ENCODE measurements at places on chromosomes 3 and 15.
A peak's percentile ranks its signal among the peaks of the same experiment; 100 is the strongest.

- no peak for DNase-seq
These were observed 37.5 kb downstream of the GAP43 start for GRCh38 chr3:115660646-115661337.

DNA sequence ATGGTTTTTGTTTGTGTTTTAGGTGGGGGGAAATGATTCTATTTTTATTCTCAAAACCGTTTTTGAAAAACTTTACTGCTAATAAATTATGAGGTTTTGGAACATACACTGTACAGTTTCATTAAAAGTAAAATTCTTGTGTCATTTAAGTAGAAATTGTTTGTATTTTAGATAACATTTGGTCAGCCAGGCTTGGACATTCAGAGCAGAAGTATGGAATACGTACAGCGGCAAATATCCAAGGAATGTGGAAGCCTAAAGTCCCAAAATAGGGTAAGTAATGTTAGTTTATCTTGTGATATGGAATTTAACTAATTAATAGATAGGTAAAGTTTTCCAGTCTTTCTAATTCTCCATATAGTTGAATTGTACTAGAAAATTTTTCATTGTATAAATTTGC is 96.6 kb downstream of the SPRED1 start:
- DNase-seq: no peak

DNA sequence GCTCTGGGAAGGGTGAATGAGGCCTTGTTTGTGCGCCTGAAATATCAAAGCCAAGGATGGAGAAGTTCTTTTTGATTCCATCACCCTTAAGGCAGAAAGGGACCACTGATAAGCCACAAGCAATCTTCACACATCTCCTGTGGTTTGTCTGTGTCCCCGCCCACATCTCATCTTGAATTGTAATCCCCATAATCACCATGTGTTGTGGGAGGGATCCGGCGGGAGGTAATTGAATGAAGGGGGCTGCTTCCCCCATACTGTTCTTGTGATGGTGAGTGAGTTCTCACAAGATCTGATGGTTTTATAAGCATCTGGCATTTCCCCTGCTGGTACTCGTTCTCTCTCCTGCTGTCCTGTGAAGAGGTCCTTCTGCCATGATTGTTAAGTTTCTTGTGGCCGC is 329.6 kb upstream of the RGMA start:
- DNase-seq: no peak

DNA sequence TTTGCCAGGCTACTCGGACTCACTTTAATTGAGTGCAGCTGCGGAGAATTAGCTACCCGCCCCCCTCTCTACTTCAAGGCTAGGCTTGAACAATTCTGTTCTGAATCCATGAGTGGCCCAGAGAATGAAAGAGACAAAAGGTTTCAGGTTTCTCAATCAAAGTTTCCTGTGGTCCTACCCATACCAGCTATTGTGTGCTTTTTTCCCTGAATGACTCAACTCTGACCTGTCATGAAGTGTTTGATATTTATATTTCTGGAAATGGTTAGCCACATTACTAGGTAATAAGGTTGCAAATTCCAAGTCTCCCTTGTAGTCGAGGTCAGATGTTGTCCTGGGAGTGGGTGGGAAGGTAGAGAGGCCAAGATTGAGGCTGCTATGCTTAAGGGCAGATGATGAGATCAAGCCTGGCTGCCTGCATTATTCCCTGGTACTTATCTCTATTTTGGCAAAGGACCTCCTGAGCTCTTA is 392.7 kb upstream of the TBL1XR1 start:
- DNase-seq: no peak

DNA sequence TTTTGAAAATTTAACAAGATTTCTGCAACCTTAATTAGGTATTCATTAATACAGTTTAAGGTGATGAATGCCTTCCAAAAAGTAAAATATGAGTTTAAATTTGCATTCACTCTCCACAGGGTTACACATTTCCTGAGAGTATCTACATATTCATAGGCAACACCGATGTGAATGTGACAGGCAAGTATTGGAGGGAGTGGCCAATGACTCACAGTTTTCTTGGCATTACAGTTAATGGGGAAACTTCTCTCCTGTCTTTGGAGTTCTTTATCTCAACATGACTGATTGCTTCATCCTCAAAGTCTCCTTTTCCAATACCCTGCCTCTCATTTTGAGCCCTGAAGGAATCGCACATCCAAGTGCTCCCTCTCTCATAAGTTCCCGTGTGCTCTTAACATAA is 181.9 kb upstream of the CHL1 start:
- no peak for DNase-seq

DNA sequence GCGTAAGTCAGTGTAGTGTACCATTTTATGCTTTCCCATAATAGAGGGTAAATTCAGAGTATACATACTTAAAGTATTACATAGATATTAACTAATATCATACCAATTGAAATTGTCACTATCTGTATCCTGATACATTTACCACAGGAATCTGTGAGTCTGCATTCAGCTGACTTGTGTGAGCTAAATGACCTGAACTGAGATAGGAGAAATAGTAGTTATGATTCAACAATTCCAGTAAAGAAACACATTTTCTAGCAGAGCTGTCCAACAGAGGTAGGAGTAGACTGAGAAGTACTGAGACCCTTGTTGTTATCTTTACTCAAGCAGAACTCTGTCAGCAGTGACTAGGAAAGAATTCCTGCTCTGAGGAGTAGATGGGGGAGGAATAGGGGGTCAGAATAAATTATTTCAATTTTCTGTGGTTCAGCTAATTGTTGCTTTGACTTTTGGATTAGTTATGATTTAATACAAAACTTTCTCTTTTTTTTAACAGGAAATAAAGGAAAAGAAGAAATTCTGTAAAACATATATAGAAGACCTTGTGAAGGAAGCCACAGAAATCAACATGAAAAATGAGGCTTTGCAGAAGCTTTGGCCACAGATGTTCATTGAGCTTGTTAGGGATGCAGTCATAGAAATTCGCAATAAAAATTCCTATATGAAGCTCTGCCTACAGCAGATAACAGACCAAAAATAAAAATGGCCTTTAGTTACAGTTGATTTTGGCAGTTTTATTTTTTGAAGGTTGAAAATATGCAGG is 66.2 kb upstream of the THSD4 start:
- DNase-seq: no peak

GRCh38 chr15:43966646-43967045 is 139.8 kb downstream of the WDR76 start:
- DNase-seq: no peak

DNA sequence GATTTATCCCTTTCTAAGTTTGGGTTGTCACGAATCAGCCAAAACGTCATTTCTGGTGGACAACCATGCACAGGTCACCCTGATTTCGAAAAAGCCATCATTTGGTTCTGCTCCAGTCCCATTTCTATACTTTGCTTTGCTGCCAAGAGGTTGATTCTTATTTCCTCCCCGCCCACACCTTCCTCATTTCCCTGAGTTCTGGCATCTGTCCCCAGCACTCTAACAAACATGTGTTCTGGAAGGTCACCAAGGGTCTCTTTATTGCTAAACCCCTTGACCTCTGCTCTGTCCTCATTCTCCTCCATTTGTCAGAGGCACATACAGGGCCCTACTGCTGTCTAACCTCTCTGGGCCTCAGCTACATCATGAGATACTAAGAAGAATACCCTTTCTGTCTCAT is 36.4 kb upstream of the PTPRG start:
- peak; percentile 26 for DNase-seq

DNA sequence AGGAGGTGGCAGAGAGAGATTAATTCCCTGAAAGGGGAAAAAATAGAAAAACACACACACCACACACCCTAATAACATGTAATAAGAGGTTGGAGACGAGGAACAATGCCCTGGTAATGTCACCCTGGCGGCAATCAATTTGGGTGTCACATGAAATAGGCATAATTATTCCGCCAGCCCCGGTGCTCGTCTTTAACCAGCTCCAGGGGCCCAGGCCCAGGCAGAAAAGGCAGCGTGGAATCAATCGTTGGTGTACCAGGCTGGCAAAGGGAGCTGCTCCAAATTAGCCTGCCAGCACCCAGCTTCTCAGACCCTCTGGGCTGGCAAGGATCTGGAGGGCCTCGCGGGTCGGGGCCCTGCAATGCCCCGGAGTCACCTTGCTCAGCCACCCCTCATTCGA is 5.6 kb downstream of the LINGO1 start:
- no peak for DNase-seq

DNA sequence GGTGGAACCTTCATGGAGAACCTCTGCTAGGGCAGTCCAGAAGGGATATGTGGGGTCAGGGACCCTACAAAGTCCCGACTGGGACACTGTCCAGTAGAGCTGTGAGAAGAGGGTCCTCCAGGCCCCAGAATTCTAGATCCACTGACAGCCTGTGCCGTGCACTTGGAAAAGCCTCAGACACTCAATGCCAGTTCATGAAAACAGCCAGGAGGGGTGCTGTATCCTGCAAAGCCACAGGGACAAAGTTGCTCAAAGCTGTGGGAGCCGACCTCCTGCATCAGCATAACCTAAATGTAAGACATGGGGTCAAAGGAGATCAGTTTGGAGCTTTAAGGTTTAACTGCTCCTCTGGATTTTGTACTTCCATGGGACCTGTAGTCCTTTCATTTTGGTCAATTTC is 448.8 kb upstream of the CADM2 start:
- DNase-seq: no peak

GRCh38 chr15:62390791-62391640 is 225.9 kb upstream of the C2CD4B start:
- peak; percentile 54 for DNase-seq

DNA sequence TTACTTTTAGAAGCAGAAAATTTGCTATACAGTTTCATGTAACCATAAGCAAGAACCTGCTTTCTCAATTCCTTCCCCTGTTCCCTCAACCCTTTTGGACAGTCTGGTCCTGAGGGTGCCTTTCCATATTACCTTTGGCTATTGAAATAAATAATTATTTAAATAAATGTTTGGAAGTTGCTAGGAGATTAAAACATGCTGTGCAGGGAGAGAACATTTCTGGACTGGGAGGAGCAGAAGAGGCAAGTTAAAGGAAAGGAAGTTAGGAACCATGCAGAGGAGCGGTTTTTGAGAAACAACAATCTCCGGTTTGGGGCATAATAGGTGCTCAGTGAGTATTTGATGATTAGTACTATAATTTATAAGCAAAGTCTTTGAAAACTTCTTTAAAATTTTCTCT is 41.8 kb downstream of the ZNF609 start:
- peak; percentile 4 for DNase-seq

DNA sequence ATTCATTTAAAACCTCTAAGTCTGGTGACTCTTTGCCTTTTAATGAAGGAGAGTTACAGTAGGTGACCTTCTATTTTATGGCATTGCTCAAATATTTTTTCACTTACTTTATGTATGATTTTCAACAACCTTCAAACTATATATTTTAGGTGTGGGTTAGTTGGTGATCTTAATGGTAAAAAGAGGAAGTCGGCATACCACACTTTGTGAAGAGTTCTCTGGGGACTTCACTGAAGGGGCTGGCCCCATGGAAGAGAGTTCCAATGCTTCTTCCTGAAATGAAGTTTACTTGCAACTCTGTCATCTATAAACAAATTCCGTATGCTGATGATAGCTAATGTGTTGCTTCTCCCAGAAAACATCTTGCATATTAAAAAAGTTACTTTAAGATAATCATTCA is 647.0 kb upstream of the SGO1 start:
- DNase-seq: no peak

GRCh38 chr3:4271834-4272233 is 31.3 kb upstream of the SETMAR start:
- DNase-seq: peak; percentile 42

- no peak for DNase-seq
These were observed 752 bp downstream of the OCA2 start for GRCh38 chr15:28098360-28098765.

GRCh38 chr3:37988931-37989525 is 1.6 kb upstream of the VILL start:
- no peak for DNase-seq

DNA sequence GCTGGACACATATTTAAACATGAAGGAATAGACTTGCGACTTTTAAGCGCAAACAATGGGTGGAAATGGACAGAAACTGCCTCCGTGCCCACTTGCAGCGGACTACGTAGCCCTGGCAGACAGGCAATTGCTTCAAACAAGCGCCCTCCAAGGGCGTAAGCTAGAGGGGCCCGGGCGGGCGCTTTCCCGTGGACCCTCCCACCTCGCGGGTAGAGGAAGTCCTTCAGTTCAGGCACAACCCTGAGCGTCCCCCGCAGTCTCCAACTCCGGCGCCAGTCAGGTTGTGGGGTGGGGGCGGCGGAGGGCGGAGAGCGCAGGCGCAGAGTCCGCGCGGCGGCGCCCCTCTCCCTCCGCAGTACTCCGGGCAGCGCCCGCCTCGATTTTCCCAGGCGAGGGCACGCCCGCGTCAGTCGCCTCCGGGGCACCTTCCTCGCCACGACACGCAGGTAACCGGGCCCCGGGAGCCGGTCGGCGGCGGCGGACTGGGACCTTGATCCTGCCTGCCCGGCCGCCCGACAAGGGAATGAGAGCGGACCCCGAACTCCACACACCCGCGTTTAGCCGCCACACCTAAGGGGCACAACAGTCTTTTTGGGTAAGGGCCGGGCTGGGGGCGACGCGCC is at the start of gene SLC35G2:
Gene SLC35G2, plus strand, starts transcription at position 358 of the 623 bp plus-strand sequence. CDS start 35,335 bp downstream, outside the sequence.
- DNase-seq: peak; percentile 9

- DNase-seq: no peak
These were observed 34.1 kb upstream of the ATG7 start for GRCh38 chr3:11238060-11238459.

- no peak for DNase-seq
These were observed 118.7 kb upstream of the ZBED2 start for GRCh38 chr3:111713833-111714232.

DNA sequence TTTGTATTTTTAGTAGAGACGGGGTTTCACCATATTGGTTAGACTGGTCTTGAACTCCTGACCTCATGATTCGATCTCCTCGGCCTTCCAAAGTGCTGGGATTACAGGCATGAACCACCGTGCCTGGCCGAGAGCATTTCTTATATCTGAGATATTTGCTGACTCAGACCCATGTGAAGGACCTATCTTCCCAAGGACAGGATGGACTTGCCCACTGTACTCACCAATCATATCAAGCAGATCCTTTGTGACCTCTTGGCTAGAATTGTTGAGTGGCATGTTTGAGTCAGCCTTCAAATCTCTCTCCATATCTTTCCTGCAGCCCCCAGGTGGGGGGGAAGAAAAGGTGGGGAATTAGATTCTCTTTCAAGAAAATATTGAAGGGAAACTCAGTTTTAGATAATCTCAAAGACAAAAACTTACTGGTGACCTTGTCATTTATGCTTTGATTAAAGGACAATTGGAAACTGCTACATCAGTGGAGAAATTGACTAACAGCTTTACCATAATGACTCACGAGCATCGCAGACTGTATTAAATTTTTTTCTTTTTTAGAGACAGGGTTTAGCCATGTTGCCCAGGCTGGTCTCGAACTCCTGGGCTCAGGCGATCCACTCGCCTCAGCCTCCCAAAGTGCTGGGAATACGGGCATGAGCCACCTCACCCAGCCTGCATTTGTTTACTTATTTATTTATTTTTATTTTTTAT is 3.1 kb downstream of the C3orf62 start:
- no peak for DNase-seq

DNA sequence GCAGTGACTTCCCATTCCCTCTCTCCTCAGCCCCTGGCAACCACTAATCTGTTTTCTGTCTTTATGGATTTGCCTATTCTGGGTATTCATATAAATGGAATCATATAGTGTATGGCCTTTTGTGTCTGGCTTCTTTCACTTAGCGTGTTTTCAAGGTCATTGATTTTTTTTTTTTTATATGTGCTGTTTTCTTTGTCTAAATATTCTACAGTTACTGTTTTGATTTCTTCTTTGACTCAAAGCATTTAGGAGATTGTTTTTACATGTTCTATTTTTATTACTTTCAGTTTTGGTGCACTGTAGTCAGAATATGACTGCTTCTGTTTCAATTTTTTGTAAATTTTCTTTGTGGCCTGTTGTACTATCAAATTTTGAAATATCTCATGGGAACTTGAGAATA is 71.9 kb upstream of the RNU6-1 start:
- no peak for DNase-seq
